HTR-8/SVneo (cell line): ENCODE measurements at places on chromosomes 7 and 10.

DNA sequence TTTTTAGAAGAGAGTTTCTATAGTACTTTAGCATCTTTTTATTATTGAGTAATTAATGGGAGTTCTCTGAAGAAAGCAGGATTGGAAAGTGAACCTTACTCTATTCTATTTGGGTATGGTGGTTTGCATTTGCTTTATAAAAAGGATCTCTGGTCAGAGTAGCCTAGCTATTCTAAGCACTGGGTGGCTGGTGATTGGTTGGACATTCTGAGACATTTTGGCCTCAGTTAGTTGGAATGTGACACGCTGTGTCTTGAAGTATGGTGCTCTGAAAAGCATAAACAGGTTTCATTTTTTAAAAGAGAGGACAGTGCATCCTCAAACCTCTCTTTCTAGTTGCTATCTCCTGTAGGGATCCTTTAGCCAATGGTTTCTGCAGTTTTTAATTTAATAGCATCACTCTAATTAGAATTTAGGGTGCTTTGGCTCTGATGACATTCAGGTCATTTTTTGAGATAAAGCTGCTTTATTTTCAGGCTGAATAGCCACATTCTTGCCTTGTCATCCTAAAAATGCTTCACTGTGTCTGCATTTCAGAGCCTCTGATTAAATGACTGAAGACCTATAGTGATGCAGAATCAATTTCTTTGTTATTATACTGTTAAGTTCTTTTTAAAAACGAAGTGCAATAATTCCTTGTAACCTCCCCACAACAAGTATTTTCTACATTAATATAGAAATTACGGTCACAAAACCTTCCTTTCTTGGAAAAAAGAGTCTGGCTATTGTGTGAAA is 20.6 kb downstream of the TMEM178B start:
- no peak for DNase-seq

- no peak for DNase-seq
These were observed 80.6 kb downstream of the ZEB1 start for GRCh38 chr10:31399631-31400030.

DNA sequence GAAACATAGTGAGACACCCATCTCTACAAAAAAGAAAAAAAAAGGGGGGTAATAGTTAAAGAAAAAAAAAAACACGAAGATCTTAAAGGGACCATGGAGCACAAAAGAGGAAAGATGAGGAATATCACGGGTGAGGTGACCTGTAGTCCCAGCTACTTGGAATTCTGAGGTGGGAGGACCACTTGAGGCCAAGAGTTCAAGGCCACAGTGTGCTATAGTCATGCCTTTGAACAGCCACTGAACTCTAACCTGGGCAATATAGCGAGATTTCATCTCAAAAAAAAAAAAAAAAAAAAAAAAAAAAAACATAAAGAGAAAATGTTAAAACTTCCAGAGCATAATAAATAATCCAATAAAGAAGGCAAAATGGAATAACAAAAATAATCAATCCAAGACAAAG is 23.6 kb downstream of the AKR1D1 start:
- DNase-seq: no peak

DNA sequence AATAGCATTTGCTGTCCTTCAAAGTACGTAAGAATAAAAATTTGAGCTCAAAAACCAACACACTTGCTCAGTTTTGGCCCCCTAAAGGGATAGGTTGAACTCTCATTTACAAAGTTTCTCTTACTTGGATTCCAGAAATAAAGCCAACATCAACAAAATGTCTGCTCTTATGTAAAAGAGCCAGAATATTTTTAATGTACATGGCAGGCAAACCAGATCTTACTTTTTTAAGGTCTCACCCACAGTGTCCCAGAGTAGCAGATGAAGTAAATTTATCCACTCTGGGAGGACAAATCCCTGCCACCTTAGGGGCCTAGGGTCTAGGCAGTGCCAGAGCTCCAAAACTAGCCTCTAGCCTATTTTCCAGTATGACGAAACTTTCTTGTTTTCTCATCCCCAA is 159.6 kb downstream of the SKAP2 start:
- DNase-seq: no peak

DNA sequence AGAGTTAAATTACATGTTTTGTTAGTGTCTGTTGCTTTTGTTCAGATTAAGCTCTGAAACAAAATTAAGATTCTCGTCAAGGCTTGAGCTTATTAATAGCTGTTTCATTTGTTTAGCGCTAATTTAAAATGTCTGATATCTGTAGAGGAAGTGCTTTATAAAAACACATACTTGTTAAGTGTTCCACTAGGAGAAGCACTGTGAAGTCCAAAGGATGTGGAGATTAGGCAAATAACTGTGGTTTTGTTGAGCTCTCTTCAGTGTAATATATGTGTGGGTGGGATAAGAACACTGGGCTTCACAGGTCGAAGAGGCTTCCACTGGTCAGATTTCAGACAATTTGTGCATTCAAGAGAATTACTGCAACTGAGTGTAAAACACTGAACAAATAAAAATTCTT is 242.0 kb downstream of the AUTS2 start:
- no peak for DNase-seq

- no peak for DNase-seq
These were observed 63.3 kb downstream of the IMMP2L start for GRCh38 chr7:111499027-111499426.

- no peak for DNase-seq
These were observed 108.6 kb upstream of the COL1A2 start for GRCh38 chr7:94286111-94286510.

DNA sequence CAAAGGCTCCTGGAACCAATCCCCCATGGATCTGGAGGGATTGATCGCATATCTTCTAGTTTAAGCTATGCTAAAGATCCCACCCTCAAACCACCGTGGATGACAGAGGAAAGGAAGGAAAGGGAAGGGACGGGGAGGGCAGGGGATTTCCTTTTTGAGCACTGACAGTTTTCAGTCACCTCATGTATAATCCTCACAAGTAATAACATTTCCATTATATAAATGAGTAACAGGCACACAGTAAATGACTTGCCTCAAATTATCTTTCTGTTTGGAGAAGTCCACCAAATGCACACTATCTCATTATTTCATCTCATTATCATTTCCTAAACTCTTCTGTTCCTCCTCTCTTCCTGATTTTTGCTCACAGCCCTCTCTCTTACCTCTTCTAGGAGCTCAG is 127.1 kb upstream of the AOAH start:
- no peak for DNase-seq

- DNase-seq: no peak
These were observed 123.7 kb upstream of the FAM3C start for GRCh38 chr7:121519548-121520521.

DNA sequence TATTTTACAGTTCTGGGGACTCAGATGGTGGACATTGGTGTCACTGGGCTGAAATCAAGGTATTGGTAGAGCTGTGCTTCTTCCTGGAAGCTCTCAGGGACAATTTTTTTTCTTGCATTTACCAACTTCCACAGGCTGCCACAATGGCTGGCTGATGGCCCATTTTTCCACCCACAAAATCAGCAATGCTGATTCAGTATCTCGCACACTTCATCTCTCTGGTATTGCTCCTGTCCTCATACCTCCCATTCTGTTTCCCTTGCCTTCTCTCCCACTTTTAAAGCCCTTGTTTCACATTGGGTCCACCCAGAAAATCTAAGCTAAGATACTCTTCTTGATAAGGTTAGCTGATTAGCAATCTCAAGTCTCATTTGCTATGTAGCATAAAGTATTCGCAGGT is 530.9 kb upstream of the POM121L12 start:
- no peak for DNase-seq

DNA sequence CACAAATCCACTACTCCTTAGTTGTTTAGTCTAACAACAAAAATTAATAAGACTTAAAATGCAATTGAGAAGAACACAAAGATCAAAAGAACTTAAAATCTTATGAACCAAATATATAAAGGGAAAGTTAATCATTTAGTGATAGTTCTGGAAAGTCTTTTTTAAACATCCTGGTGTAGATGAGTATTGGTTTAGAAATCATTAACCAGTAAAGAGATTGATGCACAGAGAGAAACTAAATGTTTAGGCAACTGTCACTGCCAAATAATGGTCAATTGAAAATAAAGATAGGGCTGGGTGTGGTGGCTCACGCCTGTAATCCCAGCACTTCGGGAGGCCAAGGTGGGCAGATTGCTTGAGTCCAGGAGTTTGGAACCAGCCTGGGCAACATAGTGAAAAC is 44.9 kb downstream of the SP8 start:
- DNase-seq: no peak

DNA sequence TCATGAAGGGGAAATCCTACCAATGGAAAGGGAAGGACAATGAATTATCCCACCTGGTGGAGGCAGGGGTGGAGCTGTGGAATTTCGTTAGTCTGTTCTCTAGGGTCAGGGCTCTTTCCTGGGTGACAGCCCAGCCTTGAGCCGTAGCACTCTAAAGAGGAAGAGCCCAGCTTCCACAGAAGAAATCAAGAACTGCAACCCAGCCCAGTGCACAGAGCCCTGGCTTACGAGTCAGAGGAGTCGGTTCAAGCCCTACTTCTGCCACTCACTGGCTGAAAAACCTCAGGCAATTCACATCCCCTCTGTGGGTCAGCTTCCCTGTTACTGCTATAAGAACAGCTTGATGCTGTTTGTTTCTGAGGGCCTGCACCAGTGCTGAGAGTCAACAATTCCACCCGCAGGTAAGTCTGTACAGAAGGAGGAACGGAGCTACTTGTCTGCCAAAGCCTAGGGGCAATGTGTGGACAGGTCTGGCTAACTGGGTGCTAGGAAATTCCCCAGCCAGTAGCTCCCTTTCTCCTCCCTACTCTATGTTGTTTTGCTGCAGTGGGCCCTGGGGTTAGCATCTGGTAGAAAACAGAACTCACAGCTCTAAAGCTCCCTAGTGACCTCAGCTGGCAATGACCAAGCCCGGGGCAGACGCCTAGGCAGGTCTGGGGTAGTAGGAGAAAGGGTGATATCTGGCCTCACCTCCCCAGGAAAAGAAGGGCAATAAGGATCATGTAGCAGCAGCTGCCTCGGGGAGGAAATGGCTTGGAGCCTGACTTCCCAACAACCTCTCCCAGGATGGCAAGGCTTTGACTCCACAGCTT is 3.3 kb downstream of the AVPI1 start:
- peak; percentile 41 for DNase-seq

- no peak for DNase-seq
These were observed 136.7 kb downstream of the CELF2 start for GRCh38 chr10:11154333-11154732.

DNA sequence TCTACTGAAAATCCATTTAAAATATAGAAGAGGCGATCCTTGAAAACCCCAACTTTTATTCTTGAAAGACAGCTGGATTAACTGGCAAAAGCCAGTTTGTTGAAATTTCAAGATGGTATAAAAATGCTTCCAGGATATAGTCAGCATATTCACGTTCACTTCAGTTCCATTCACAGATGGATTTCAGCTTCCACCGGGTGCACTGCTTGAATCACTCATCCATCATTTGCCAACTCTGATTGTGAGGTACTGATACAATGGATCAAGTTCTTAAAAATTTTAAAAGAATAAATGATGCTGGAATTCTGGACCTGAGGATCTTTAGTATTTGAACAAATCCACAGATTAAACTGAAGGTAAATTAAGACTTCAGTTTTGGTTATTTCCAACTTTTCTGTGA is 2.4 kb downstream of the PURB start:
- no peak for DNase-seq

GRCh38 chr7:71772779-71773178 is 639.4 kb downstream of the CALN1 start:
- no peak for DNase-seq

- no peak for DNase-seq
These were observed 43.9 kb downstream of the CHRM2 start for GRCh38 chr7:136912339-136912738.

GRCh38 chr7:150978126-150978789 is at the start of gene KCNH2:
Gene KCNH2 (minus strand): TSS chr7:150978321. CDS start chr7:150977913, 408 bp downstream.
- peak; percentile 40 for DNase-seq

- no peak for DNase-seq
These were observed 2.1 kb downstream of the GRM3 start for GRCh38 chr7:86645676-86646276.

GRCh38 chr7:19852192-19852591 is 78.8 kb upstream of the TMEM196 start:
- no peak for DNase-seq

DNA sequence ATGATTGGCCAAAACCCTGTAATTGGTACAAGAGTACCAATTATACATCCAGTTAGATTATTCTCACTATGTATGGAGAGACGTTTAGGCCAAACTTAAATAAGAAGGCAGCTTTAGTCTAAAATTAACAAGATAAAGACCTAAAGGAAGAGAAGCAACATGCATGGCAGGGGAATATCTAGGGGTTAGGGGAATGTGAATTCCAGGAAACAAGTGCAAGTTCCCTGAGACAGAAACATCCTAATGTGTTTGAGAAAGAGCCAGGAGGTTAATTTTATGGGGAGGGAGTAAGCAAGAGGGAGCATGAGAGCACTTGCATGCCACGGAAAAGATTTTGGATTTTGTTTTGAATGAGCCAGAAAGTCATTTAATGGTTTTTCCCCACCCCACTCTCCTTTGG is 39.6 kb upstream of the CCDC6 start:
- no peak for DNase-seq

DNA sequence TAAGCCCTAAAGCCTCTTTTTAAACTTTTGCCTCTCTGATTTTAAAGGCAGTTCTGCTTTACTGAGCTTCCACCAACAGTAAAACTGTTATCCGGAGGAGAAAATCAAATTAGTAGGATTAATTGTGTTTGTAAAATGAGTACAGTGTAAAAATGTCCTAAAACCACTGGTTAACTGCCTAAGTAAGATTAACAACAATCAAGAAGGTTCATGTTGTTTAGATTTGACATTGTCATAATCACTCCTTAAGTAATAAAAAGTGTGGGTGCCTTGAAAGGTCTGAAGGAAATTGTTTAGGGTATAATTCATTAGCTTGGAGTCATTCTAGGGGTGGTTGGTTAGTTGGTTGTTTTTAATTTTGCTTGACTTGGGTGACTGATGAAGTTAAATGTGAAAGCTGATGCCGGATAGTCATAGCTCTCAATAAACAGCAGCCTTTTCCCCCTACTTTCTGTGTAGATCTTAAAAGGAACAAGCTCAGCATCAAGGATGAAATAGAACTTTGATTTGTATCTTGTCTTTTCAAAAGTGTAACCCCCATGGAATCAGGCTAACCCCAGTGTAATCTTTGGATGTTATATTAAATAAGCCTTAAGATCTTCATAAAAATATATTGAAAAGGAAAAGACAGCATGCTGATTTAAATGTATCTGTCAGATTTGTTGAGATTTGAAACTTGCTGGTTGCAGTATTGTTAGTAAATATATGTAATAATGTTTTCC is 148.3 kb downstream of the ARID5B start:
- DNase-seq: no peak

DNA sequence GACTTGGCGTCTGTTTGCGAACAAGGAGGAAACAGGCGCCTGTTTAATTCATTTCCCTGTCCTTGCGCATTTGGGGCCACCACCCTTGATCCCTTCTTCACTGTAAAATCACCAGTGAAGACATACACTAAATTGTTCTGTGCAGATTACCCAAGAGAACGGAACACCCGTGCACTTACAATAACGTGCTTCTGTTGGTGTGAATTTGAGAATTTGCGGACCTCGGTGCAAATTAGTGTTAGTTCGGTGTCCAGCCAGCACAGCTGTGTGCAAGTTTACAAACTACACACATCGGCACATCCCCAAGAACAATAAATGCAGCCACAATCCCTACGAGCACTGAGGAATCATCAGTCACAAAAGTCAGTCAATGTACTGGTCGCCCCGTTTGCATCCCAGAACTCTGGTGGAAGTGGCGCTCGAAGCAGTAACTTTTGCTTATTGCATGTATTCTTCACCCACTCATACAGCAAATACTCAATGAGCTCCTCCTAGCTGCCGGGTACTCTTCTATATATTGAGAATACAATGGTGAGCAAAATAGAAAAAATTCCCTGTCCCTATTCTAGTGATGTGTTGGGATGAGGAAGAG is 786 bp upstream of the CNOT4 start:
- DNase-seq: no peak
